ENCODE measurements at places on chromosomes 6 and 20. TPM values are rescaled to one million over a fixed set of nuclear protein-coding genes. Genes with fewer than 3 reads are reported as not detected.

The RGS19 gene
- 15.1 TPM for total RNA-seq

The PTPRT gene
- 3.5 TPM for total RNA-seq

The RIPOR3 gene
- total RNA-seq: 0.55 TPM

The MATN4 gene
- total RNA-seq: not detected

The EYA4 gene
- total RNA-seq: 4.1 TPM

GRCh38 chr6:33610779-33611732 lies 10.1 kb upstream of the ITPR3 start:
- DNase-seq: no peak

DNA sequence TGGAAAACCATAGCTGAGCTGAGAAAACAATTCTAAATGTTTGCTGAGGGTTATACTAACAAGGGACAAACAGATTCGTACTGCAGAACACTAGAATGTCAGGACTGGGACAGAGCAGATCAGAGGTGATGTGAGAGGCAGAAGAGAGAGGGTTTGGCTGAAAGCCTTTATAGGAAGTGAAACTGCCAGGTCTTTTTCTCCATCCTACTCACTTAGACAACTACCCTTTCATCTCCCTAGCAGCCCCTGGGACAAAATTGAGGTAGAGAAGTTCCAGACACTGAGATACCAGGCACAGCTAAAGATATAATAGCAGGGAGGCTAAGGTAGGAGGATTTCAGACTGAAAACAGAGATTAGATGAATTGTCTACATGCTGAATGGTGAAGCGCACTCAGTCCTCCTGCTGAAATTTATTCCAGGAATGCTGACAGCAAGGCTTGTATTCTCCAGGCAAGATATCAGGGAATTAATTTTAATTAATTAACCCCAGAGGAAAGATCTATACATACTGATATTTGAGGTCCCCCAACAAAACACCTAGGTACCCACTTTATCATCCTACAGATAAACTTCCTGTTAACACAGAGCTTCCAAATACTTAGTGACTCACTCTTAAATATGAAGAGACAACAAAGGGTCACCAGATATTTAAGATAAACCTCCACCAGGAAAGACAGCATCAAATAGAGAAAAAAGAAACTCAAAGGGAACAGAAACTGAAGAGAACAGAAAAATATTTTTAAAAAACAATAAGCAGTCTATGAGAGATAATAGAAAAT lies 12.6 kb upstream of the EIF2S2 start:
- DNase-seq: no peak

- no peak for DNase-seq
Measured at GRCh38 chr20:32626859-32627636, 41.9 kb upstream of the NOL4L start.

DNA sequence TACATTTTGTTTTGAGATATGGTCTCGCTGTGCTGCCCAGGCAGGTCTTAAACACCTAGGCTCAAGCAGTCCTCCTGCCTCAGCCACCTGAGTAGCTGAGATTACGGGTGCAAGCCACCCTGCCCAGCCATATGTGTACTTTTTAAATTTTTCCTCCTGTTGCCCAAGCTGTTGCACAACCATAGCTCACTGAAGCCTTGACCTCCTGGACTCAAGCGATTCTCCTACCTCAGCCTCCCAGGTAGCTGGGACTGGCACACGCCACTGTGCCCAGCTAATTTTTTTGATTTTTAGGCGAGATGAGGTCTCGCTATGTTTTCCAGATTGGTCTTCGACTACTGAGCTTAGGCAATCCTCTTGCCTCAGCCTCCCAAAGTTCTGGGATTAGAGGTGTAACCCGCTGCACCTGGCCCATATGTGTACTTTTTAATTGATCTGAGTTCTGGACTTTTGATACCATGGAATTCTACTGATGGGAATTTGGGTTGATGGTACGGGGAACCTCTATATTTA lies 44.9 kb downstream of the ITCH start:
- DNase-seq: no peak

DNA sequence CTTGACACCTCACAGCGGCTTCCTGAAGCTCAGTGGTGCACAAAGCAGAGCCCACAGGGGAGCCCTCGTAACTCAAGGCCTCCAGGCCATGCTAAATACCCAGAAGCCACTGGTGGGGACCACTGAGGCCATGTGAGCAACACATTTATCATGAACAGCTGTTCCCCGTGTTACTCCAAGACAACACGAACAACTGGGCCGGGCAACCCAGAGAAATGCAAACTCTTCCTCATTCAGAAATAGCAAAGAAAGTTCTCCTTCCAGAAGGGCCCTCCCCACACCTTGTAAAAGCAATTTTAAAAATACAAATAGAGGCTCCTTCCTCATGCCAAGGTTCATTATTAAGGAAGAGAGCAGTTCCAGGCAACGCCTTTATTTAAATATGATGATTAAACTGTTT lies 36.3 kb upstream of the SLCO4A1 start:
- DNase-seq: no peak

DNA sequence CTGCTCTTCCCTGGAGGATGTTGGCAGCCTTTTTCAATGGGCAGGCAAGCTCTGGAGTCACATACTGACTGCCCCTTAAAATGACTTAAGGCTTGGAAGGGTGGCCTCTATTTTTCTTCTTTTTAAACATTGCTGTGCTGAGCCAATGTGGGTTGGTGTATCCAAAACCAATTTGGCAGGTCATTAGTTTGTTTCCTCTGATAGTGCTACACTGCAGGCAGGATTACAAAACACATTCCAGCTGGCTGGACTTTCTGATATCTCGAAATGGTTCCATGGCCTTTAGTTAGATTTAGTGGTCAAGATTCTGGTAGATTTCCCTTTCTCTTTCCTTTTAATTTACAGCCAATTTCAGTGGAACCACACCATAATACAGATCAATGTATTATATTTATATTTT lies 28.1 kb upstream of the BMP2 start:
- no peak for DNase-seq

GRCh38 chr6:170046791-170047626 lies 243.9 kb downstream of the DLL1 start:
- DNase-seq: no peak

- DNase-seq: no peak
Measured at GRCh38 chr6:150734235-150734634, 131.3 kb upstream of the MTHFD1L start.

- no peak for DNase-seq
Measured at GRCh38 chr20:4127344-4127743, 112.0 kb upstream of the RNF24 start.

DNA sequence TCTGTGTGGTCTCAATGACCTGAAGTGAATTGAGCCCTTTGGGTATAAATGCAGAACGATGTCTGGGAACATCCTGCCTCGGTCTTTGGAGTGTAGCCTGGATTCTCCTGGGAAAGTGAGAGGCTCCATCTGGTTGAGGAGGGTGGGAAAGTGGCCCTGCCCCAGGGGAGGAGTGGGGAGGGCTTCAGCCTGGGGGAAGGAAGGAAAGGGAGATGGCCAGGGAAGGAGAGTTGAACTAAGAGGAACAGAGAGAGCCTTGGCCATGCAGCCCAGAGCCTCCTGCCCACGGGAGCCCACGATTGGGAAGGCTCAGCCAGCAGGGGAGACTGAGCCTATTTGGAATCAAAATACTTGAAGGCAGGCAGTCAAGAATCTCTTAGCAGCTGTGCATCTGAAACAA lies 2.3 kb upstream of the EPB41L1 start:
- no peak for DNase-seq

GRCh38 chr6:113539623-113540022 lies 317.5 kb upstream of the MARCKS start:
- DNase-seq: no peak

DNA sequence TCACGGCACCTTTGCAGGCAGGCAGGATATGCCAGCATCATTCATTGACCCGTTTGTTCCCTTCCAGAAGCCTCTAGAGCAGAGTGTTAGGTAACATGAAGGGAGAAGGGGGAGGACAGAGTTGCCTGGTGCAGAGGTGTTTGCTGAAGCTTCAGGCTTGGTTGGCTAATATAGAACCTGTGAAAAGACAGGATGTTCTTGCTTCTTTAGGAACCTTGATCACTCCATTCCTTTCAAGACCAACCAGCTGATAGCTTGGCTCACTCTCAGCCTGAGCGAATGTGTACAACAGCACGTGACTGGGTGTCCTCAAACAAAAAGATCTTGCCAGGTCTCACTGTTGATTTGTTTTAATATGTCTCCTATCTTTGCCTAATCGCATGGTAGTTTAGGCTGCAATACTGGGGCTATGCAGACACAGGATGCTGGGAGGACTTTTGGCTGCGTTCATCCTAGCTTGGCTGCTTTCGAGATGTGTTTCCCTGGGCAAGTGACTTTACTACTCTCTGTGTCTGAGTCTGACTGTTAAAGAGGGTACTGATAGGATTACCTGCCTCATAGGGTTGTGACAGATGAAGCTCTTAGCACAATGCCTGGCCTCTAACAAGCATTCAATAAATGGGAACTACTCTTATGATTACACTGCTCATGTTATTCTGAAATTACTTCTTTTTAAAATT lies 16.0 kb downstream of the SHLD1 start:
- peak; percentile 95 for DNase-seq

DNA sequence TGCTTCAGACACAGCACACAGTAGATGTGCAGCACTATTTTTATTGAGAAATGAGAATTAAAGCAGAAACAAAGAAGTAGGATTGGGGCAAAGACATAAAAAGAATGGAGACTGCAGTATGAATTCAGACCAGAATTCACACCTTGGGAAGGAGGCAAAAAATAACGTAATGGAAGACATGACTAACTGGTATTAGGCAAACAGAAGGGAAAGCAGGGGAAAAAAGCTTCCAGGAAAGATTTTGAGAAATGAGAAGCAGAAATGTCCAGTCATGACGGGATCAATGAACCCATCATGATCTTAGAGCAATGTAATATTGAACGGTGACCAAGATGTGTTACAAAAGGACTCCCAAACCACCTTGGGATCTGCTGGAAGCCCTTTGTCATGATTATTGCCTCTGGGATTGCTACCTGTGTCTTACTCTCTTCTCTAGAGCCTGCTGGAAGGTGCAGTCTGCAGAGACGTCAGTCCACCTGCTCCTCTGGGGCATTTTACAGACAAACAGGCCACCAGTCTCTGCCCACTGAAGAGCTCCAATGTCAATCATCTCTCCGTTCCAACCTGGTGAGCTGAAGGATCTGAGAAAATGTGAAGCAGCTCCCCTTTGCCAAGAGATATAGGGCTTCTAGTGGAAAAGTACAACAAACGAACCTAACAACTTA lies 8.7 kb downstream of the NUDT3 start:
- no peak for DNase-seq

DNA sequence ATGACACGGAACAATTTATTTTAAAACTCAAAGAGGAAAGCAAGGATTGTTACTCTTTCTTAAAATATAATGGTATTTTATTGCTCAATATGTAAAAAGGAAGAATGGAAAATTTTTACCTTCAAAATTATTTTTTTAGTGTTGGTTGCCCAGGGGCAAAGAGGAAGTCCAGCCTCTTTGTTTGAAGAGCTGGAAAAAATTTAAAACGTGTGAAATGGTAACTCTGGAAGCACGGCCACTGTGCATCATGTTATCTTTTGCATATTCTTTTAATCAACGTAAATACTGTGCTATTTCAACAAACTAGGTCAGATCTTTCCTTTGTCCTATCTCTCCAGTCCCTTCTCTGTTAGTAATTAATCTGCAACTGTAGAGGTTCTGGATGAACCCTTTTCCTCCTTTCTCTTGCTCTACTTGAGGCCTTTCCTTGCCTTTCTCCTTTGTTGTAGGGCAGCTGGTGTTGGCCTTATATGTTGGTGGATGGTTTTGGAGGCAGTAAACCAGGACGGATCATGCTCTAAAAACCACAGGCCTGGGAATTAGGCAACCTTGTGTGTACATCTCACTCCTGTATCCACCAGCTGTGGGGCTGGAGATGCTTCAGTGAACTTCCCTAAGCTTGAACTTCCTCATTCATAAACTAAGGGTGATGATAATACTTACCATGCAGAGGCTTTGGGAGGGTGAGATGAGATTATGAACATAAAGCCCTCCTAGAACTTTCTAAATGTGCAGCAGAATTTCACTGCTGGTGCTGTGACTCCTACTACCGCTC lies 143.3 kb downstream of the PRL start:
- DNase-seq: no peak

- no peak for DNase-seq
Measured at GRCh38 chr6:13666194-13667105, 45.2 kb downstream of the RANBP9 start.

DNA sequence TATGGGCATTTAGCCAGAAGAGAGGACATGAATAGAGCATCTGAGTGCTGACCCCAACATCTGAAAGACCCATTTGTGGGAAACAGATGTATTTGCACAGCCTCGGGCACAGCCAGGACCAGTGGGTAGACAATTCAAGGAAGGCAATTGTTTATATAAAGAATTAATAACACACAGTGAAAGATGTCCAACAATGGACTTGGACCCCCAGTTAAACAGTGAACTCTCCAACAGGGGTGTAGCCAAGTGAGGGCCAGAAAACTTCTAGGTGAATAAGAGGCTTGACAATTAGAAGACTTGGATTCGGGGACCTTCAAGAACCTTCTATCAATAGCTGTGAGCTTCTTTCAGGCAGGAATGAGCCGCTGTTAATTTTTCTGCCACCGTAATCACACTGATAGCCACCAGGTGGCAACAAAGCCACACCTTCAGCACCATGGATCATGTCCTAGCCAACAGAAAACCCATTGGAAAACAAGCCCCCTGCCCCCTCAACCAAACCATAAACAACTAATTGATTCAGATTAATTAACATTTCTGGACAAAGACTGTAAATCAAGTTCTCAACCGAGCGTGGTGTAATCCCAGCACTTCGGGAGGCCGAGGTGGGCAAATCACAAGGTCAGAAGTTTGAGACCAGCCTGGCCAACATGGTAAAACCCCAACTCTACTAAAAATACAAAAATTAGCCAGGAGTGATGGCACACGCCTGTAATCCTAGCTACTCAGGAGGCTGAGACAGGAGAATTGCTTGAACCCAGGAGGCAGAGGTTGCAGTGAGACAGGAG lies 8.8 kb upstream of the SRSF6 start:
- DNase-seq: peak; percentile 27

DNA sequence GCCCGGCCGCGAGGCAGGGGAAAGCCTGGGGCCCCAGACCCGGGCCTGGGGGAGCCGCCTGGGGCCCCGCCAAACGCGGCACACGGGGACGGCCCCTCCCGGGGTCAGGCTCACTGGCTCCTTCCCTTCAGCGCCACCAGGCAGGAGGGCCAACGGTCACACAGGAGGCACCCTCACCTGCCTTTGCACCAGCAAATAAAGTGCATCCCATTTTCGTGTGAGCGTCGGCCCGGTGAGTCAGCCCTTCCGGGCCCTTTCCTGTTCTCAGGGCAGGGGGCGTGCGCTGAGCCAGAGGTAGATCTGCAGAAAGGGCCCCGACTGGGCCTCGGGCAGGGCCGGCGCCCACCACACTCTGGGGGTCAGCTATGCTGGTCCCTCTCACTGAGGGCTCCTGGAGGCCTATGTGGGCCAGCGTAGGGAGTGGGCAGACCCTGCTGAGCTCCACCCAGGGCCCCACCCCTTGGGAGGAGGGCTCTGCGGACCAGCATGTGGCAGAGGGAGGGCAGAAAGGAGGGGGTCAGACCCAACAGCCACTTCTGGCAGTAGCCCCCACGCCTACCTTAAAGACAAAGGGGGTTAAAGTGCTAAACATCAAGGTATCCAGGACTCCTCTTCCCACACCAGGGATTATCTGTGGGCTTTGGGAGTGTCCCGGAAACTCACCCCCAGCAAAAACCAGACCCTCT lies 931 bp upstream of the UCKL1 start:
- peak; percentile 57 for DNase-seq
